ENCODE measurements at places on chromosomes 2 and 18.
A peak's percentile ranks its signal among the peaks of the same experiment; 100 is the strongest.

DNA sequence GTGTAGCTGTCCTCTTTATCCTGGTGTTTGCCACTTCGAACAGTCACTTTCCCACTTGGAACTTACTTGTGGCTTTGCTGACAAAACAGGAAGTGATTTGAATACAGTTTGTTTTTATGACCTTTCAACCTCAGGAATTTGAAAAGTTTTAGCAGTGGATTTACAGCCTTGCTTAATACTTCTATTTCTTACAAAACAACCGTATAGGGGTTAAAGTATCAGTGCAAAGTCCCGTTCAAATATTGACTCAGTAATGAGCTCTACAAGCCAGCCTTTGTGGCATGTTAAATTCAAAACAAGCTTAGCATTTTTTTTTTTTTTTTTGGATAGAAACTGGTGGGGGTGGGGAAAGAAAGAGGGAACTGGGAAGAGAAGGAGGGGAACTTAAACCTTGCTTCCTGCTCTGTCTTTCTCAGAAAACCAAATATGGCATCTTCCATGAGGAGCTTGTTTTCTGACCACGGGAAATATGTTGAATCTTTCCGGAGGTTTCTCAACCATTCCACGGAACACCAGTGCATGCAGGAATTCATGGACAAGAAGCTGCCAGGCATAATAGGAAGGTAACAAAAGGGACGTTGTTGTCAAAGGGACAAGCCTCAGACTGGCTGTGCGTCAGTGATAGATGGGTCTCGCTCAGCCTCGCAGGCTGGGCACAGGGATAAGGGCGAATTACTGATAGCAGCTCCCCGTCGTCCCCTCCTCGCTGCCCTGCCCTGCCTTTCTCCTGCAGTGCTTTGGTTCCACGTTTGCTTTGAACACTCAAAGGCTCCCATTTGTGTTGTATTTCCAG is at the start of gene HNMT:
TSS of gene HNMT (plus strand) at position 408 of the 793 bp plus-strand sequence. CDS start at position 427, 19 bp downstream.
- DNase-seq, result no peak

- DNase-seq, result no peak
Measured at GRCh38 chr2:222430681-222431080, 6.3 kb downstream of the SGPP2 start.

DNA sequence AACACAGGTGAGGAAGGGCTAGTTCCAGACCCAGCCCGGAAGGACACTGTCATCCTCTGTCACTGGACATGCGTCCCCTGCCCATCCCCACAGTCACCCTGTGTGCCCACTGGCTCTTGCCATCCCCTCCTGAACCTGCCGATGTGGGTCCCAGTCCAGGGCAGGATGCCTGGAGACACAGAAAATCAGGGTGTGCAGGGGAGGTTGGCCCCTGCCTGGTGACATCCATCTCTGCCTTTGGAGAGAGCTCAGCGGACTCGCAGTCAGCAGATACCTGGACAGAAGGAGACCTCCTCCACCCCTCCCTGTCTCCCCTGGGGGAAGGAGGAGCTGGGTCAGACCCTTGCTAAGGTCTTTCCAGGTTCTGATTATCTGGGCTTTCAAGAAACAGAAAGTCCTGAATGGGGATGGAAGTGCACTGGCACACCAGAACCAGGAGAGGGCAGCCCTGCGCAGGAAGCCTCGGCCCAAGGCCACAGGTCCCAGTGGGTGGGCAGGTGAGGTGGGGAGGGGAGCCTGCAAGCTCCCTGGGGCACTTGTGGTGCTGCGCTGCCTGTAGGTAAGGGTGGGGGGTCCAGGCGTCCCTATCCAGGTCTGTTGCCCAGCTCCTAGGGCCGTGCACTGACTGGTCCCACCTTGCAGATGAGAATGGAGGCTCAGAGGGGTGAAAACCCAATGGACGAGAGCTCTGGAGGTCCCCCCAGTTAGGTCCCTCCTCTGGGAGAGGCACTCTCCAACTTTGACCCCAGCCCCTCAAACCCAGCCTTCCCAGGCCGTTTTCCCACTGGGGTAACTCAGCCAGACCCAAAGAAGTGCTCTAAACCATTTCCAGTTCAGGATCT is 9.7 kb upstream of the OTOS start:
- no peak for DNase-seq

DNA sequence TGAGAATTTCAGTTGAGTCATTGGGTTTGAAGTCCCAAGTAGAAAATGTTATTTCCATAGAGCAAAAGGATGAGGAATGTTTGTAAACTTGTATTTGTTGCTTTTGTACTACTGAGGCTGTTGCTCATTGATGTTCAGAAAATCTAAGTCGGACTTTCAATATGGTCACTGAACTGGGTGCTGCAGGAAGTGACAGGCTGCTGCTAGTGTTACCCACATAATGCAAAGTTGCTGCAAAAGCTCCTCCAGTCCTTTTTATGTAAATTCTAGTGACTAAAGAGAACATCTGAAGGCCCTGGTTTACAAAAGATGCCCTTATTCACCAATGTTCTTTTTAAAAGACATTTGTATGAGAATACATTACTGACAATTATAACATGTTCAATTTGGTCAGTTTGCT is 131.1 kb upstream of the FAM98A start:
- DNase-seq, result no peak

- DNase-seq, result no peak
Measured at GRCh38 chr2:67865917-67866316, 196.9 kb downstream of the C1D start.

- peak; percentile 71 for DNase-seq
Measured at GRCh38 chr2:240556553-240557100, 1.2 kb downstream of the ANKMY1 start.

DNA sequence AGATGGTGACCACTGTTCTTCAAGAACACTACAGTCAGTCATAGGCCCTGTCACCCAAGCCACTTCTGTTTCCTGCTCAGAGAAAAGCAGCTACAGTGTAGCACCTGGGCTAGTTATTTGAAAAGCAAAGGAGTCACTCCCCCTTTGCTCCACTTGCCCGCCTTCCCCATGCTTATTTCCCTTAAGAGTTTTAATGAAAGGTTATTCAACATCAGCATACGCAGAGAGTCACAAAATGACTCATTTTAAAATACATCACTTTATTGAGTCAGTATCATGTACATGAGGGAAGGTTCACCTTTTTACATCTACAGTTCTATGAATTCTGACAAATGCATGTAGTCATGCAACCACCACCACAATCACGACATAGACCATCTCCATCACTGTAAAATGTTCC is 71.3 kb downstream of the TNFRSF11A start:
- no peak for DNase-seq

- DNase-seq, result no peak
Measured at GRCh38 chr18:11419338-11419737, 190.1 kb upstream of the SLC35G4 start.

DNA sequence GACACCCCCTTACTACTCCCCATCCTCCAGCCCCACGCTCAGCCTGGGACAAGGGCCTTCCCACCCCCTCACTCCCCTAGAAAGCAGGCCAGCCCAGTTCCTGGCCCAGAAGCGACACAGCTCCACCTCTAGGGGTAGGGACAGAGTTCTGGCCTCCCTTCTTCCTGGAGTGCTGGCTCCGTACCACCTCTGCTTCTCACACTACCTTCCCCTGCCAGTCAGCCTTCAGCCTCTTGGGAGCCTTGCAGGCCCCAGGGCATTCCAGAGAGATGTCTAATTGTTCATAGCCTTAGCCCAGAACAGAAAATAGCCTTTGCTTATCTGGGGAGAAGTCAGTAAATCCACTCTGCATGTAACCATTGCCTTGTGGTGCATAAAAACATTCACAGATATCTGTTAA is 13.1 kb upstream of the CATIP start:
- no peak for DNase-seq

- DNase-seq, result no peak
Measured at GRCh38 chr2:29367986-29368658, 252.9 kb downstream of the CLIP4 start.

GRCh38 chr2:139992078-139992477 is 1211.9 kb upstream of the NXPH2 start:
- no peak for DNase-seq
